Activated CD4-positive, alpha-beta memory T cell treated with anti-CD3 and anti-CD28 coated beads for 36 hours (primary cell): ENCODE measurements at places on chromosomes 12 and 14.

GRCh38 chr12:110170535-110171185, 46.5 kb downstream of the IFT81 start:
- DNase-seq = no peak

DNA sequence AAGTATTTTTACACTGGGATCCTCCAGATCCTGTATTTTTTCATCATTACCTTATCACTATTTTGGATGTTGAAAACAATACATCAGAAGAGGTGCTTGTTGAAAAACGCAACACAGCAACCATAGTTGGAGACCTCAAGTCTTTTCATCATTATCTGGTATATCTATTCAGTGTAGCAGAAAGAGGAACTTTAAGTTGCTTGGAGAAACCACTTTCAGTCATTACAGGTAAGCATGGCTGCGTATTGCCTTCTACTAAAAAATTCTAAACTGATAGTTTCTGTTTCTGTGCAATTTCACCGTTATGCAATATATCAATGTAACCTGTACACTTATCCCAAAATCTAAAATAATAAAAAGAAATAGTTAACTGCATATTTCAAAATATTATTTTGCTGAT, 32.2 kb upstream of the PTPRQ start:
- no peak for DNase-seq

DNA sequence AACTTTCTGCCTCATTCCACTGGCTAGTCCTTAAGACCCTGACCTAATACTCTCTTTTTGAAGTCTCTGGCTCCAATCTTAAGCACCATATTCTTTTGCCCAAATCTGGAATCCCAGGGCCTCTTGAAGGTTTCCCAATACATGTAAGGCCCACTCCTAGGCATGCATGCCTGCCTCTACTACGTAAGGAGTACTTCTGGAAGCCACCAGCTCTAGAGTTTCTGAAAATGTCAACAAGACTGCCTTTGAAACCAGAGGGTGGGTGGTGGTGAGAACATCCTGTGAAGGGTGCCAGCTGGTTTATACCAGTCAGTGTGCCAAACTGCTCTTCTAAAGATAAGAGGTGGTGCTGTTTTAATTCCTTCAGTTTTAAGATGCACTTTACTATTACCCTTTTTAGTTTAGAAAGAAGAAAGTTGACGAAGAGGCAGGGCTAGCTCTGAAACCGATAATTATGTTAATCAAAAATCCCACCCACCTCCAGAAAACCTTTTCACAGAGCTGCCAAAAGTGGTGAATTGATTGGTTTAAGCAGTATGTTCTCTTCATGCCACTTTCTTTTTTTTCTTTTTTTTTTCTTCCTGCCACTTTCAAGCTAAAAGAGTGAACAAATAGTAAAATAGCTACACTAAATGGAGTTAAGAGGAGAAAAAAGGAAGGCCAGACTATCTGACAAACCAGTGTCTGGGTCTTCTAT, 8.7 kb upstream of the WDR89 start:
- DNase-seq = peak; percentile 75

DNA sequence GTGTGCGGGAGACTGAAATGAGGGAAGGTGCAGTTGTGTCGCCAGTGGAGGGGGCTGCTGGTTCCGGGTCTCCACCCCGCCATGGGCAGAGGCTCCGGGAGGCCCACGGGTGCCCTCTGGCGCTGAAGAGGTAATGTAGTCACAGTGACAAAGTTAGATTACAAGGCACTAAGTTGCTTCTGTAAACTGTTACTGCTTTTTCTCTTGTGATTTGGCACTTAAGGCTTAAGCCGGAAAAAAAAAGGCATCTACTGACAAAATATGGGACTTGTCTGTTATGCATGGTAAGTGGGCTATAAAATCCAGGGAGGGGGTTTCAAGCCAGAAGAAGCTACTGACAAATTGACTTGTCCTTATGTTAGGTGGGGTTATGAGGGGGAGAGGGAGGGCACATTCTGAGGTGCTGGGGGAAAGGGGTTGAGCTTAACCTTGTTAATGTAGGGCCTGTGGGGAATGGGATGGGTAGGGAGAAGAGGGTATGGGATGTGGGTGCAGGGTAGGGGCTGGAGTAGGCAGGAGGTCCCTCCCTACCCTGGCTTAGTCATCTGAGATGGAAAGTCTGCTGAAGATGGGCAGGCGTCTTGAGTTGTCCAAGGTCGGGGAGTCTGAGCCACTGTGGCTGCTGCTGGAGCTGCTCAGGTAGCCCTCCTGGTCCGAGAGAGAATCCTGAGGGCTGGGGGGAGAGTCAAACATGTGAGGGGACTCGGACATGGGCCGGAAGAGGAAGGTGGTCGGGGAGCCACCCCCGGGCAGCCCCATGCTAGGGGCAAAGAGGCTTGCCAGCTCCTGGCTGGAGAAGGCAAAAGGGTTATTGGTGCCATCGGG, 3.7 kb downstream of the ZFP36L1 start:
- peak; percentile 91 for DNase-seq

GRCh38 chr14:24390701-24391468, 7.9 kb upstream of the NYNRIN start:
- DNase-seq = no peak

DNA sequence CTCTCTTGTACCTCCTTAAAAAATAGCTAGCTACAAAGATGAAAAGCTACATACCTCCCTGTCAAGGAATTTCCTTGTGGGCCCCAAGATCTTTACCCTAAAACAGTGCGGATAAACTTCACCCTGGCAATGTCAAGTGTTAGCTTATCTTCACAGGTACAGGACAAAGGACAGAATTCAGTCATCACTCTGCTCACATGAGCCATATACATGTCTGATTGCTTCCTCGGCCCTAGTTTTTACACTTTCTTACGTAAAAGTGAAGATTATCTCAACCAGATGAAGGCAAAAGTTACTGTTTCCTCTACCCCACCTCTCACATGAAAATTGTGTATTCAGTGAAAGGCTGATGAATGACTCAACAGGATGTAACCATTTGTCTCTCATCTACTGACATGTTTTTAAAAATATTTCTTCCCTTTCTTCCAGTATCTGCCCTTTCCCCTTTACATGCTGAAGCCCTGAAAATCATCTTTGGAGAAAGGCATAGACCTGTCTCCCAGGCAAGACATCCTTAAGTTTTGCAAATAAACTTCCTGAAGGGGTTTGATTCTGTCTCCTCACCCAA, 890.1 kb downstream of the GALC start:
- no peak for DNase-seq

DNA sequence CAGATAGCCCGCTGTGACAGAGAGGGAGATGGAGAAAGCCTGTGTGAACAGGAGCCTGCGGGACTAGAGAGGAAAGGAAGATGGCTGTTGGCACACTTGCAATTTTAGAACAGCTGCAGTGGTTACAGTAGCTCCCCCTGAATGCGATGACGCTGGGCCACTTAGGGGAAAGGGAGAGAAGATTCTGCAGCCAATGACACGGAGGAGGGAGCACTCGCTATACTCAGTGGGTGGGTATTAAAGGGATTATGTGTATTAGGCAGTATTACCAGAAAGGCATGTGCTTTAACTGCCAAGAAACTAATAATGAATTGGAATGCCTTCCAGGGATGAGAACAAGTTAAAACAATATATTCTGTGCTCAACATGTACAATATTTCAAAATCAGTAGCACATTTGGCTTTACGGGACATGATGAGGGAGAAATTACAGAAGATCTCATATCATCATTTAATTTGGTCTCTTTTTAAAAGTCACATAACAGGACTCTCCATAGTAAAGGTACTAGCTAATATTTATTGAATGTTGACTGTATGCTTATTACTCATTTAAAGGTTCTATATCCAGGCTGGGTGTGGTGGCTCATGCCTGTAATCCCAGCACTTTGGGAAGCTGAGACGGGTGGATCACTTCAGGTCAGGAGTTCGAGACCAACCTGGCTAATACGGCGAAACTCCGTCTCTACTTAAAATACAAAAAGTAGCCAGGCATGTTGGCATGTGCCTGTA, 35.9 kb upstream of the FOS start:
- no peak for DNase-seq

DNA sequence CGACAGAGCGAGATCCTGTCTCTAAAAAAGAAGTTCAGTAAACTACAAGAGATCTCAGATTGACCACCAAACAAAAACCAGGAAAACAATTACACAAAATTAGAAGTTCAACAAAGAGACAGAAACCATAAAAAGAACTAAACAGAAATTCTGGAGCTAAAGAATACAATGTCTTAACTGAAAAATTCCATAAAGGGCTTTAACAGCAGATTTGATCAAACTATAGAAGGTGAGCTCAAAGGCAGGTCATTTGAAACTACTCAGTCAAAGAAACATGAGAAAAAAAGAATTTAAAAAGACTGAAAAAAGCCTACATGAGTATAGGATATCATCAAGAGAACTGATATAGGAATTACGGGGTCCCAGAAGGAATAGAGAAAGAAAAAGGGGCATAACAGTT, 71.2 kb downstream of the ITPR2 start:
- DNase-seq = no peak

DNA sequence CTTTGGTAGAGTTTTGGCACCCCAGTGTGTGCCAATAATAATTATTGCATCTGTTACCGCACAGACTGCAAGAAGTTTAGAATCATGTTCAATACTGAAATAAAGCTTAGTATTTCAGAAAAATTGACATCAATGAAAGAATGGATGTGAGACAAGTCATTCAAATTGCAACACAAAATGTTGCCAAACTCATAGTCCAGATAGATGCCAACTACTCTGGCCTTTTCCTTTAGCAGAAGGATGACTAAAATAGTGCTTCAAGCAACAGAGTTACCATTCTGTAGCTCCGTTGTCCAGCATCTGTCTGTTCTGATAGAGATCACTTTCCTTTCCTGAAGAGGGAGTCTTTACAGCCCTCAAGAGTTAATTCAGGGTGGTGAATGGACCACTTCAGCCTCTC, 77.5 kb downstream of the LIN7A start:
- DNase-seq = no peak

GRCh38 chr14:91405241-91405721, 12.3 kb downstream of the CCDC88C start:
- DNase-seq = peak; percentile 79

- DNase-seq = no peak
Observed at GRCh38 chr12:130104571-130105106, 57.6 kb upstream of the FZD10 start.

- DNase-seq = no peak
Observed at GRCh38 chr14:80491650-80492049, 280.3 kb upstream of the DIO2 start.

DNA sequence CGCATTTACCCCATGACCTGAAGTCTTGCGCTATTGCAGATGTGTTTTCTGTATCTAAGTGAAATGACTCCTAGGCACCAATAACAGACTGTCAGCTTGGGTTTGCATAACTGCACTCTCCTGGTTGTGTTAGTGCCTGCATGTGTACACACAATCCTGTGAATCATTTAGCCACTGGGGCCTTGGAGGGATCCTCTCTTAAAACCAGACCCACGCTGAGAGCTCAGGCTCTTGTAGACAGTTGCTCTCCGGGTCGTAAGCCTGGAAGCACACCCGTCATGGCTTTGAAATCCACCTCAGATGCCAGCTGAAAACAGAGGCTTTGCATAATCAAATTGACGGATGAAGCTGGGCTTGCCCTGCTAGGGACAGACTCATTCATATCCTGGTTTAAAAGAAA, 79.2 kb upstream of the RBM19 start:
- DNase-seq = no peak

DNA sequence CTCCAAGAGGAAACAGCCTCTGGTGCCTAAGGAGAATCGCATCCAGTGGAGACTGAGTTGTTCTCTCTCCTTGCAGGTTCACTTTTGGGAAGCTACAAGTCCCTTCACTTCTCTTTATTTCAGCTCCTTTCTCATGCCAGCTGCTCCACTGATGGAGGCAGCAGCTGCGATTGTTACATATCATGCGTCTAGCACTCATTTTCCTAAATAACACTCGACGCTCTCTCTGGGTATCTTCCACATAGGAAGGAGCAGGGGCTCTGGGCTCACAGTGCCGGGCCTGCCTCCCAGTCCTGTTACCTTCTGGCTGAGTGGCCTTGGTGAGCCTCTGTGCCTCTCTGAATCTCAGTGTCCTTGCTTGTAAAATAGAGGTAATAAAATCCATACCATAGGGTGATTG, 162.6 kb upstream of the HIF1A start:
- no peak for DNase-seq

- no peak for DNase-seq
Observed at GRCh38 chr14:77264466-77265186, 6.4 kb downstream of the NGB start.

GRCh38 chr12:81627336-81628189, 131.6 kb downstream of the PPFIA2 start:
- no peak for DNase-seq

GRCh38 chr14:92704036-92704804, 44.2 kb downstream of the LGMN start:
- no peak for DNase-seq

DNA sequence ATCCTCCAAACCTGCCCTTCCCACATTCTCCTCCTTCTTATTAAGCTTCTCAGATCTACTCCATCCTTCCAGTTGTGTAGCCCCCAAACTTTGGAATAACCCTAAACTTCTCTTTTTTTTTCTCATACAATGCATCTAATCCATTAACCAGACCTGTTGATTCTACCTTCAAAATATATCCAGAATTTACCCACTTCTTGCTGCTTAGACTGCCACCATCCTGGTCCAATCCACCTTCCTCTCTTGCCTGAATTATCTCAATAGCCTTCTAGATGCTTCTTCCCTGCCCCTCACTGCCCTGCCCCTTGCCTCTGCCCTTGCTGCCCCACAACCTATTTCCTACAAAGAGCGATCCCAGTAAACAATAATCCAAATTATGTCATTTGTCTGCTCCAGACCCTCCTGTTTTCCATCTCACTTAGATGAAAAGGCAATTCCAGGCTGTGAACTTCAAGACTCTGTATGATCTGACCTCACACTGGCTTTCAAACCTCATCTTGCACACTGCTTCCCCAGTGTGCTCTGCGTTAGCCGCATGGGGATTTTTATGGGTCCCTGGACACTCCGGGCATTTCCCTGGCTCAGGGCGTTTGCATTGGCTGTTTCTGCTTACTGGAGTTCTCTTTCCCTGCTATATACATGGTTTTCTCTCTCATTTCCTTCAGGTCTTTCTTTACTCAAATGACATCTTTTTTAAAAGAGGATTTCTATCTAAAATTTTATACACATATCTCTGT, 42.6 kb upstream of the HIF1A start:
- no peak for DNase-seq

DNA sequence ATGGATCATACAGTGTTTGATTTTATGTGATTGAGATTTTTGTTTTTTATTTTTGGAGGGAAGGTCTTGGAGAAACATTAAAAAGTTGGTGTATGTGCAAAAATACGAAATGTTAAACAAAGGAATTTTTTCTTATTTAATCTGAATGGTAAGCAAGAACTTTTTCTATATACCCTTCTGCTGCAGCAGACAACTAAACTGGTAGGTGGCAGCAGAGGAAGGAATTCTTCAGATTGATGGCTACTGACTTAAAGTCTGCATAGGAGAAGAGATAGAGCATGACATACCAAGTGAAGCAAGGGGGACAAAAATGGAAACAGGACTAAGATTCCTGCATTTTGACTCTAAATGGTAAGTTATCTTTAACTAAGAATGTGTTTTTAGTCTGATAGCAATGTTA, 42.0 kb upstream of the A2ML1 start:
- DNase-seq = no peak

- peak; percentile 69 for DNase-seq
Observed at GRCh38 chr12:14948672-14949071, 10.3 kb upstream of the ERP27 start.

GRCh38 chr12:7395950-7396349, 48.0 kb downstream of the CD163L1 start:
- no peak for DNase-seq

- no peak for DNase-seq
Observed at GRCh38 chr12:103138538-103138937, 181.1 kb downstream of the ASCL1 start.

- DNase-seq = no peak
Observed at GRCh38 chr12:14554281-14555007, 13.2 kb downstream of the PLBD1 start.

- DNase-seq = no peak
Observed at GRCh38 chr14:90487031-90487430, 90.2 kb downstream of the CALM1 start.
